ENCODE measurements at places on chromosomes 2 and 18.

GRCh38 chr2:152086231-152086630, 12.6 kb downstream of the CACNB4 start:
- no peak for DNase-seq

GRCh38 chr2:159089543-159089942, 121.1 kb downstream of the TANC1 start:
- no peak for DNase-seq

- DNase-seq, result peak; percentile 62
Measured at GRCh38 chr2:212940816-212941215, 210.6 kb downstream of the IKZF2 start.

GRCh38 chr18:10787293-10787901, 261.6 kb downstream of the NAPG start:
- peak; percentile 73 for DNase-seq

- DNase-seq, result no peak
Measured at GRCh38 chr2:240868286-240869108, at the start of gene AGXT. Gene AGXT (plus strand): TSS chr2:240868824. CDS start chr2:240868866, 42 bp downstream.

DNA sequence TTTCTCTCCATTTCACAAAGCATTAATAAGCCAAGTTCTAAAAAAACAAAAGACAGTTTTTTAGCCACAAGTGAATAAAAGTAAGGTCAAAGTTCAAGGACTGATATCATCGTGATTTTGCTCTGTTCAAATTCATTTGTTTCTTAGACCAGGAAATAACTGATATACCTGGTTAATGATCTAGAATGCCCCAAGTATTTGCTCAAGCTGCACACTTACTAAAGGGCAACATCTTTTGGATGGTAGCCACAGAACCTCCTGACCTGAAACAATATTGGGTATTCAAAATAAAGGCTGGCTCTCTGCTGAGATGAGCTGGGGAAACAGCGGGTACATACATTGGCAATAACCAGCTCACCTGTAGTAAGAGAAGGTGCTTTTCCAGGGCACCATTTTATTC, 314.7 kb upstream of the LYPD1 start:
- no peak for DNase-seq

DNA sequence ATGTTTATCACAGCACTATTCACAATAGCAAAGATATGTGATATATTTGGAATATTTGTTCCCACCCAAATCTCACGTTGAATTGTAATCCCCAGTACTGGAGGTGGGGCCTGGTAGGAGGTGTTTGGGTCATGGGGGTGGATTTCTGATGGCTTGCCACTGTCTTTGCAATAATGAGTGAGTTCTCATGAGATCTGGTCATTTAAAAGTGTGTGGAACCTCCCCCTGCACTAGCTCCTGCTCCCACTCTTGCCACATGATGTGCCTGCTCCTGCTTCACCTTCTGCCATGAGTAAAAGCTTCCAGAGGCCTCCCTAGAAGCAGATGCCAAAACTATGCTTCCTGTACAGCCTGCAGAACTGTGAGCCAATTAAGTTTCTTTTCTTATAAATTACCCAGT, 72.2 kb upstream of the DYNC1I2 start:
- DNase-seq, result no peak

GRCh38 chr2:767440-767839, 90.2 kb upstream of the TMEM18 start:
- DNase-seq, result no peak

DNA sequence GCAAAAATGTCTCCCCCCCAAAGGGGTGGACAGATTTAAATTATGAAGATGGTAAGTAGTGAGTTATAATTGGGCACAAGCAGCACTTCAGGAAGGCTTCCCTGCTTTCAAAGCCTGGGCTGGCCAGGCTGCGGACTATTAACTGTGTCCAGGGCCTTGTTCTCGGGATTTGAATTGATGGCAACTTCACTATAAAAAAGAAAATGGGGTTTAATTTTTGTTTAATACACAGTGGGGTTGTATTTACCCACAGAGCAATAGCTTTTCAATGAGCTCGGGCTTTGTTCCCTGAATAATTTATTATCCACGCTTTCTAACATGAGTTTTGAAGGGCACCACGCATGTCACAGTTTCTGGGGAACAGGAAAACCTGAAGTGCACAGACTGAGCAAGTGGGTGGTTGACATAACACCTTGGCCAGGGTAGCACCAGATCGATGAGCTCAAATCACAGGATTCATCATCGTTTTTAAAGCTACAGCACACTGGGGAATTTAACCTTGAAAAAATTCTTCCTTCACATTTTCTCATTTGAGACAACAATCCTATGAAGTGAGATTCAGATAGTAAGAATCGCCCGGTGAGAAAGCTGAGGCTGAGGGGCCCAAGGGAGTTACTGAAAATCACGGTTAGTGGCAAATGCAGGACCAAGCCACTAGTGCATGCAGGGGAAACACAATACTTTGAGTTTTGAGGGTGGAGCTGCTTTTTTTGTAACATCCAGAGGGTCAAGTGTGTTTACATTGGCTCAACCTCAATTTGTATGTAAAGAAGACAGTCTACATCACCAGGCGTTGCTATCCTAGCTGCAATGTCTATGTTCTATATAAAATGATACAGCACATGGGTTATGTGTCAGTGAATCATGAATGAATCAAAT, 28.9 kb upstream of the LMAN1 start:
- no peak for DNase-seq

- no peak for DNase-seq
Measured at GRCh38 chr2:10067330-10067729, 12.9 kb downstream of the CYS1 start.

GRCh38 chr2:1512321-1513289, 99.3 kb downstream of the TPO start:
- DNase-seq, result no peak

- no peak for DNase-seq
Measured at GRCh38 chr18:12686100-12686499, 16.4 kb downstream of the CEP76 start.

- DNase-seq, result no peak
Measured at GRCh38 chr2:235806986-235807750, 313.3 kb downstream of the AGAP1 start.

DNA sequence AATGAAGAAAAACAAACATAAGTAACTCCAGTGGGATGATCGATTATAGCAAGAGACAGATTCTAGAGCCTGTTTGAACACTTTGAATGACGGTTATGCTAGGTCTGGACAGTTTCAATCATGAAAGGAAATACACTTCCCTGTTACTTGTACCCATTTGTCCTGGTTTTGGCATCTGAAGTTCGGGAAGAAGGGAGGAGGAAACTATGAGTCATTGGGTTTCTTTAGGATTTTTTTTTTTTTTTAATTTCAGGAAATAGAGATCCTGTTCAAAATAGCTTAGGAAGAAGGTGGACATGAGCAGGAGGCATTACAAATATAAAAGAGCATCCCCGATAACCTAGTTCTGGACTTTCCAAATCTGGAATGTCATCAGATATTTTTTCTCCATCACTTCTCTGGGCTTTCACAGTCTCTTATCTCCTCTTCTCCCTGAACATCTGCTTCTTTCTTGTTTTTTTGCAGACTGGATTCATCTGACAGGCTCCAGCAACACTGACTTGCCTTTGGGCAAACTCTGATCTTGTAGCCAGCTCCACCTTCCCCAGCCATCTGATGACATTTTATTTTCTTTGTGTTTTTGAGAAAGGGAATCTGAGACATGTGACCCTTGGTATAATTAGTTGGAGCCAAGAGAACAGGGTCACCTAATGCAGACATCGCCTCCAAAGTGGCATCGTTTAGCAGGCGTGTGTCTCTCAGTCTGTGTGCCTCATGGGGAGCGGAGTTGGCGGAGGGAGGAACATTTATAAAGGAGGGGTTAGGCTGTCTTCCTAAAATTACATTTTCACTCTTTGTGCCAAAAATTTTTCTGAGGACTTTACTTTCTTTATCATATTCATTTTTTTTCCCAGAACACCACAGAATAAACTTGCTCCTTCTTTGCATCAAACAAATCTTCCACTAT, 195.3 kb upstream of the EPHA4 start:
- DNase-seq, result no peak

GRCh38 chr2:237453671-237454070, 33.4 kb upstream of the MLPH start:
- no peak for DNase-seq

- no peak for DNase-seq
Measured at GRCh38 chr2:239832490-239833268, 192.5 kb downstream of the NDUFA10 start.

DNA sequence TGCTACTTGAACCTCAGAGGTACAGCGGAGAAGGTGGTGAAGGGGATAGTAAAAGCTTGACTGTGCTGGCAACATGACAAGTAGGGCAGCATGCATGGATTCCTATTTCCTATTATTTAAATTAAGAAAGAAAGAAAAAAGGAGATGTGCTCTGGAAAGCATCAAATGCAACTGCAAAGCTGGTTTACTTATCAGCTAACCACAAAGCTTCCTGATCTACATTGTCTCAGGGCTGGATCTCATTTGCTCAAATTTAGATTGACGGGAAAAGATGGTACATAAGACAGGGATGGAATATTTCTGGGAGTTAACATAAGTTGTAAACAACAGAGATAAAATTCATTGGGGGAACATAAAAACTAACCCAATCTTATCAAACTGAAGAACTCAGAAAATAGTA, 178.0 kb downstream of the RIT2 start:
- no peak for DNase-seq

- DNase-seq, result no peak
Measured at GRCh38 chr2:150165988-150166312, 321.5 kb downstream of the RND3 start.

DNA sequence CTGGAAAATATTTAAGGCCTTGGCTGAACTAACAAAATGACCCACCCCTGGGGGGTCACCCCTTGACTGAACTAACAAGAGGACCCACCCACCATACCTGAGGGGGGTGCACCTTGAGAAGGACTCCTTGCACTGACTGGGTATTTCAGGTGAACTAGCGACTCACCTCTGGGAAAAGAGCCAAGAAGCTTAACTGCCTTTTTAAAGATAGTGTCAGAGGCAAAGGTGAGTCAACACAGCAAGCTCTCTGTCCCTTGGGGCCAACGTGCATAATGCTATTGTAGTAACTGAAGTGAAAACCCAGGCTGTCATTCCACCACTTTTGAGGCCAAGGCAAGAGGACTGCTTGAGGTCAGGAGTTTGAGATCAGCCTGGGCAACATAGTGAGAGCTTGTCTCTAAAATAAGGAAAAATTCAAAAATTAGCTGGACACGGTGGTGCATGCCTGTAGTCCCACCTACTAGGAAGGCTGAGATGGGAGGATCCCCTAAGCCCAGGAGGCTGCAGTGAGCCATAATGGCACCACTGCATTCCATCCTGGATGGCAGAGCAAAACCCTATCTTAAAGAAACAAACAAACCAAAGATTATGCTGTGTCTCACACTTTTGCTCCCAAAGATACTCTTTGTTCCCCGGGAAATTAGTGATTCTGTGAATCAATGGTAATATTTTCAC, 36.4 kb upstream of the ZCCHC2 start:
- DNase-seq, result no peak

DNA sequence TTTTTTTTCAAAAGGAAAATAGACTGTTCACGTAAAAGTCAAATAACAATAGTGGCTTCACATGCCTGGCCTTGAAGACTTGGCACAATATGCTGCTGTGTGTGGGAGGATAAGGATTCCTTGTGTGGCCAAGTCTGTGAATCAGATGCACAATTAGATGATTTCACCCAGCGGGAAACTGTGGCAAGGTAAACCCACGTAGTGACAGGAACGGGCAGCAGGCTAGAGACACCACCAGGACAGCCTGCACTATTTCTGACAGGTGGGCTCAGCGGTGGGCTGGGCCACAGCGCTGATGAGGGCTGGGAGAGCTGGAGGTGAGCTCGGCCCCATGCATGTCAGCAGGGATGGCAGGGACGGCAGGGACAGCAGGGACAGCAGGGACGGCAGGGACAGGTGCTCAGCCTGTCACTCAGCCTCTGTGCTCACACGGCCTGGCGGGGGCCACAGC, 21.6 kb downstream of the SNORC start:
- peak; percentile 24 for DNase-seq

- DNase-seq, result no peak
Measured at GRCh38 chr2:174749793-174750192, 14.5 kb downstream of the CHRNA1 start.

DNA sequence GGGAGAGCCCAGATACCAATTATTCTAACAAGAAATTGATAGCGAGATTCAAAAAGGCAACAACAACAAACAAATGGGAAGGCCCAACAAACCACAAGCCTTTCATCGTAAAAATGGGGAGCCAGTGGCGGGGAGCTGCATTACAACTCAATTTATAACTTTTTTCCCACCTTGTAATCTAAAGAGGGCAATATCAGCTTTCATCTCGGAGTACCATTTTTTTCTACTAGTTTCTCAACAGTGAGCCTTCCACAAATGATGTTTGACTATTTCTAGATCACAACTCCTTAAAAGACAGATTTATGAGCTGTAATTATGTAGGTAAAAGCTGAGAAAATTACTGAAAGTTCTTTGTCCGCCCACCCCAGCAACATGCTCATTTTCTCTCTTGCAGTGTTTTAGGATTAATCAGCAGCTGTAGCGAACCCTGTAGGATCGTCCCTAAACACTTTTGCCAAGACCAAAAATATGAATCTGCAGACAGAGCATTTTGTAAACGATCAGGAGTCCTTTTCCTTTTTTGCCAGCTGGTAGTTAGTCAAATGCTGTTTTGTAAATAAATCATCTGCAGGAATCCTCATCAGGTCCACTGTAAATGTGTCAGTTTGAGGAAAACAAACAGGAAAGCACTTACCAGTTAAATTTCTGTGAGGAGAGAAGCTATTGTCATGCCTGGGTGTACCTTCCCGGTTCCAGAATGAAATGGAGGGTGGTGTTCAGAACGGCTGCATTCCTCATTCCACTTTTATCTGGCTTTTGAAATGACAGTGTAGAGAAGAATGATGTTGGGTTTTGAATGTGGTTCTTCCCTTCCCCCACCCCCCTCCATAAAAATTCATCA, 53.2 kb downstream of the EEF1B2 start:
- DNase-seq, result no peak

DNA sequence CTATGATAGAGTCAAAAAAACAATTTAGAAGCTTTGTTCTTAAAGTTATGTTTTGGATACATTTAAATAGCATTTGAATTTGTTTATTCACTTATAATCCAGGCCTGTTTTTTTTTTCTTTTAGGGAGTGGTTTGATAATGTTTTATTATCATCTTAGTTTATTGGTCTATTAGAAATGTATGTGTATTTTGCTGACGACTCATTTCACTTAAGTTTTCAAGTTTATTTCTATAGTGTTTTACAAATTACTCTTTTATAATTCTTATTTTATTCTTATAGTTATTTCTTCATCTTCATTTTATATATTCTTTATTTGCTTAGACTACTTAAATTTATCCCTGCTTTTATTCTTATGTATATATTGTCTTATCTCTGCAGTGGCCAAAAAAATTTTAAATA, 804.5 kb downstream of the NR4A2 start:
- no peak for DNase-seq

- DNase-seq, result no peak
Measured at GRCh38 chr2:23699580-23699925, 227.4 kb downstream of the ATAD2B start.

- no peak for DNase-seq
Measured at GRCh38 chr18:484749-485464, 15.6 kb downstream of the COLEC12 start.

DNA sequence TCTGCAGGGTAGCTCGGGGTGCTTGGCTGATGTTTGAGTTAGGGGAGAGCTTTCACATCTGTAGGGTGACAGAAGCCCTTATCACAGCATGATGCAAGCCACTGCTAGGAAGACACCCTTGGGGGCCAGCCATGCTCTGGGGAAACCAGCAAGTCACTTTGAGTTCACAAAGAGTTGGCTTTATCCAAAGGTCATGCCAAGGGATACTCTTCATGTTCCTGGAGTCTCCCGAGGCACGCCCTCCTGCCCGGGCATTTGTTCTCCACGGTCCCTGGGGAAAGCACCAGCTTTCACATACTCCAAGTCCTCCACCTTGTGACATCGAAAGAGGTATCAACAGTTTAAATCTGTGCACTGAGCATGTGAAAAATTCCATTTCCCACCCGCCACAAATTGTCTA, 227.7 kb downstream of the VAPA start:
- no peak for DNase-seq

Measured in astrocyte of the cerebellum (primary cell).